CD8-positive, alpha-beta T cell (primary cell): ENCODE measurements at places on chromosomes 3 and 15. TPM values are rescaled to one million over a fixed set of nuclear protein-coding genes. Genes with fewer than 3 reads are reported as not detected.

GRCh38 chr3:21561472-21561871, 189.5 kb downstream of the ZNF385D start:
- DNase-seq, result no peak

DNA sequence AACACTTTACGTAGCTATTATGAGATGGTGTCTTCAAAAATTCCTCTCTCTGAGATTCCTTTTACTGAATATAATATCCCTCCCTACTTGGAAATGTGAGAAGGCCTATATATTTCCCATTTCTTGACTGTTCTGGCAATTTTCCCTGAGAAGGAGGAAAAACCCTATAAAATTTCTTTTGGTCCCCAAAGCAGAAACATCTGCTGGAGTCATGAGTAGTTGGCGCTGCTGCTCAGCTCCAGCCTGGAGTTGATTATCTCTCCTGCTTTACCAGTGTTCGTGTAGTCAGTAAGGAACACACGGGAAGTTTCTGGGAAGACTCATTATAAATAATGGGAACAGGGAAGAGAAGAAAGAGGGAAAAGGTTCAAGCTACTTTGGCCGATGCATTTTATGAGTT, 680.1 kb downstream of the EPHA3 start:
- DNase-seq, result no peak

Gene SLC22A13
- total RNA-seq, result 0.44 TPM

DNA sequence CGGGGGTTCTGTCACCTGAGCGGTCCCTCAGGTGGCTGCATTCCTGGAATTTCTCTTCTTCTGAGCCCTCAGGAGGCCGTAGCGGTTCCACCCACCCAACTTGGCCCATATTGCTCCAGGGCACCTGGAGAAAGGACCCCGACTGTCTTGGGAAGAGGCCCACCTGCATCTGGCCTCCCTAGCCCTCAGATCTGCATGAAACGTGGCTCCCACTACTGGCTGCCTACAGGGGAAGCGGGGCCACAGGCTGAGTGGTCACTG, 9.9 kb upstream of the ANPEP start:
- DNase-seq, result no peak

Gene ACTC1
- not detected for total RNA-seq

Gene MORC1
- total RNA-seq, result not detected

Gene TGM5
- not detected for total RNA-seq

DNA sequence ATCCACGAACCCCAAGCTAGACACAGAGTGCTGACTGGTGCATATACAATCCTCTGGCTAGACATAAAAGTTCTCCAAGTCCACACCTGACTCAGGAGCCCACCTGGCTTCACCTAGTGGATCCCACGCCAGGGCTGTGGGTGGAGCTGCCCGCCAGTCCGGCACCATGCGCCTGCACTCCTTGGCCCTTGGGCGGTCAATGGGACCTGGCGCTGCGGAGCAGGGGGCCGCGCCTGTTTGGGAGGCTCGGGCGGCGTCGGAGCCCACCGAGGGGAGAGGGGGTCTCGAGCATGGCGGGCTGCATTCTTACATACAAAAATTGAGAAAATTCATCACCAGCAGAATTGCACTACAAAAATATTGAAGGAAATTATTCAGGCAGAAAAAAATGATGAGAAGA, 120.7 kb upstream of the FAN1 start:
- DNase-seq, result no peak

DNA sequence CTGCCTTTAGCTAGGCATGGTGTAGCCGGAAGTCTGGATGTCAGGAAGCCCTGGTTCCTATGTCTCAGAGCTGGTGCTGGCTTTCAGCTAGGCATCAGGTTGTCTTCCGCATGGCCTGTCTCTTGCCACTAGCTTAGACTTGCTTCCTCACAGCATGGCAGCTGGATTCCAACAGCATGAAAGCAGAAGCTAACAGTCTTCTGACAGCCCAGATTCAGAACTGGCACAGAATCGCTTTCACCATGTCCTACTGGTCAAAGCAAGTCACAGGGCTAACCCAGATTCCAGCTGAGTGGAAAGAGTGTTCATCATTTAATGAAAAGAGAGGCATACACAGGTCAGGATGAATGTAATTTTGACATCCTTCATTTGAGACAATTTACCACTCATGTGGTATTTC, 1050.5 kb downstream of the ROBO2 start:
- DNase-seq, result no peak

Gene OSBPL10
- 0.92 TPM for total RNA-seq

Gene HIGD2B
- total RNA-seq, result not detected

DNA sequence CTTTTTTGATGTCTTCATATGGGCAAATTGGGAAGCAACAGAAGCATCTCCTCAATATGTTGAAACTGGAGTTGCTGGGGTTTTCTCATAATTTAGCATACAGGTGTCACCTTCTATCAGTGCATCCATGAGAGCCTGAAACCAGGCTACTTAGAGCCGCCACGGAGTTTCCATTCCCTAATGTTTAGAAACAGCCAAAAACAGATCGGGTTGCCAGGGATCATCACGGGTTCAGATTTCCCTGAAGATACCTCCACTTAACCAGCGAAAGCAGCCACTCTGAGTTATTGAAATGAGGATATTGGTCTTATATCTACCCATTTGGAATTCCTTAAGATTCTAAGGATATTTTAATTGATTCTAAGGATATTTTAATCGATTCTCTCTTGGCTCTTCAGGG, 14.5 kb downstream of the TERB2 start:
- no peak for DNase-seq

Gene CSPG4
- total RNA-seq, result not detected

Gene GJD2
- not detected for total RNA-seq

- DNase-seq, result no peak
Measured at GRCh38 chr3:46930166-46930944, 46.2 kb downstream of the CCDC12 start.

GRCh38 chr3:139016430-139017048, 4.2 kb downstream of the PRR23B start:
- no peak for DNase-seq

GRCh38 chr3:20182206-20182605, 3.8 kb downstream of the SGO1 start:
- DNase-seq, result no peak

Gene TRAK1
- total RNA-seq, result 21.6 TPM

Gene GRM2
- total RNA-seq, result 5.4 TPM

DNA sequence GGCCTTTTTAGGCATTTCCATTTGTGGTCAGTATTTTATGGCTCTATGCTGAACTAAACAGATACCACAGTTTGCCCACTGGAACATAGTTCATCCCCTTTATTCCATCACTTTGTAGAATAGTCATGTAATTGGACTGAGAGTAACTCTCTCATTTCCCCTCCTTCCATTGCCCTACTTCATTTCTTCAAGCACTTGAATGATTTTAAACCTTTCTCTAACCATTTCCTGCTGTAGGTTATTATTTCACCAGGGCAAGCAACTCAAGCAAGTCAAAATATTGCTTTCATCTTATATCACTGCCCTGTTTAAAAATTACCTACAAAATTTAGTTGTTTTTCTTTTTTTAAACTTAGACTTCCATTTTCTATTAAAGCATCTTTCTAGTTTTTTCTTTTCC, 177.0 kb downstream of the RAP2B start:
- DNase-seq, result no peak

GRCh38 chr3:160644491-160644890, 32.5 kb upstream of the ARL14 start:
- no peak for DNase-seq

- peak; percentile 90 for DNase-seq
Measured at GRCh38 chr3:172039436-172040077, at the start of gene FNDC3B. Gene FNDC3B (plus strand): TSS chr3:172039578. CDS start chr3:172112480, 72,902 bp downstream.

DNA sequence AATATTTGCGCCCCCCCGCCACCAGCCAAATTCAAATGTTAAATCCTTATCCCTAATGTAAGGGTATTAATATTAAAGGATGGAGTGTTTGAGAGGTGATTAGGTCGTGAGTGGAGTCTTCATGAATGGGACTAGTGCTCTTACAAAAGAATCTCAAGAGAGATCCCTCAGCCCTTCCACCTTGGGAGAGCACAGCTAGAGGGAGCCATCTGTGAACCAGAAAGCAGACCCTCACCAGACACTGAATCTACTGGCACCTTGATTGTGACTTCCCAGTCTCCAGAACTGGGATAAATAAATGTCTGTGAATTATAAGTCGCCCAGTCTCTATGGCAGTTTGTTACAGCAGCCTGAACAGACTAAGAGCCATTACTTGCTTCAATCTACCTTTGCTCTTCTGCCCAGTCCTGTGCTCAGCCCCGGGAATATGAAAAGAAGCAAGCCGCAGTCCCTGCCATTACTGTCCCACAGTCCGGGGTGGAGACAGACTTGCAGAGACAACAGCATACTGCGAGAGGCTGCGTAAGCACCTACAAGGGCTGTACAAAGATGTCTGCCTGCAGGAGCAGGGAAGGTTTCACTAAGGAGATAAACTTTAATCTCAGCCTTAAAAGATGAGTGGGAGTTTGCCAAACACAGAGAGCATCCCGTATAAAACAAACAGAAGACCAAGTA, 110.7 kb upstream of the TMCO5A start:
- DNase-seq, result no peak

DNA sequence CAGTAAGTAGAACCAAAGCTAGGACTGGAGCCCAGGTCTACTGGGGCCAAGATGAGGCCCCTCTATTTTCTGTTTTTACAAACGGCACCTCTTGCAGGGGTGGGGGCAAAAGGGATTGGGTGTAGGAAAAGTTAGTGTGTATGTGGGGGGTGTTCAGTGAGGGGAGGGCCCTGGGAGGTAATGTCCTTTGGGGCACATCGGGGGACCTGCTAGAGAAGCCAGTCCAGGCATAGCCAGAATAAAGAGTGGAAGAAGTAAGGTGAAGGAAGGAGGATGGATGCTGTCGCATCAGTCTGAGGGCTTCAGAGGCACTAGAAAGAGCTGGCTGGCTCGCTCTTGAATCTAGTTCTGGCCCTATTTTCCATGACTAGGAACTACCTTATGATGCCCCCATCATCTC, 2.6 kb downstream of the PLCD1 start:
- no peak for DNase-seq

Gene LAMB2
- total RNA-seq, result not detected

DNA sequence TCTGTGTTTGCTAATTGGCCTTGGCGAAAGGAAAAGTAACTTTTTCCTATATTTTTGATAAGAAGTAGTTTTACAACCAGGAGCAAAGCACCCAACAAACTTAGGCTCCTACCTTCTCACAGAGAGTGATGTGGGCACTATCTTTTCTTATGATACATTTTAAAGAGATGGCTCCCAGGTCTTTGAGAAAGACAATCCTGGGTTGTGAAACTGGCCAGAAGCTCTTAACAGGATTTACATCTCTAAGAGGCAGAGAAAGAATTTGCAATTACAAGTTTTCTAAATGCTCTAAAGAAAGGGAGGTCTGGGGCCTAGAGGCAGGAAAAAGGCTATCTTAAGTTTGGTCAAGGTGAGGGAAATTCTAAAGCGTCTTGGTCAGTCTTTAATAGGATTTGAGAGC, 609.7 kb downstream of the VGLL3 start:
- DNase-seq, result no peak

Gene MFSD1
- total RNA-seq, result 5.3 TPM

- no peak for DNase-seq
Measured at GRCh38 chr3:158405507-158405906, 165.5 kb upstream of the MLF1 start.

- no peak for DNase-seq
Measured at GRCh38 chr15:74897300-74897701, 7.5 kb downstream of the MPI start.

Gene TRH
- total RNA-seq, result not detected

Gene RAB43
- 45.2 TPM for total RNA-seq

GRCh38 chr3:49271047-49271446, 6.0 kb downstream of the C3orf62 start:
- DNase-seq, result no peak

Gene UQCC5
- 6.8 TPM for total RNA-seq

Gene USP3
- 264 TPM for total RNA-seq

Gene SCN11A
- 0.08 TPM for total RNA-seq

DNA sequence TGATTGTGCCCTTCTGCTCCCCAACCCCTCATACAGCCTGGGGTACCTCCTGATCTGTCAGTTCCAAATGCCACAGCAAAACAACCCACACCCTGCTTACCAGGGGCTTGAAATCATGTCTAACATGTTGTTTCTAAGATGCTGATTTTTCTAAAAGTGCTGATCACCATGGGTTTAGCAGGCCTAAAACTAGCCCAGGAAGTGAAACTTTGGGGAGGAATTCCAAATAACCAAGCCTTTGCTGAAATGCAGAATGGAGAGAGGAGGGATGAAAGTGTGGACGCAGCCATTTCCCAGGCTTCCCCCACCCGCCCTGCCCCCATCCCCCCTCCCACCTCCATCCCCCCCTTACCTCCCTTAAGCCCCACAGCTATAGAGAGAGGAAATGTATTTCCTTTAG, 2.0 kb upstream of the HRH1 start:
- DNase-seq, result no peak

- DNase-seq, result no peak
Measured at GRCh38 chr3:193977622-193978021, 158.3 kb upstream of the HES1 start.
